Stimulated activated CD4-positive, alpha-beta T cell treated with anti-CD3 and anti-CD28 coated beads, Interleukin-15, amount 100 ng/mL, for 1 hour (primary cell): ENCODE measurements at places on chromosomes 12 and 14.

- DNase-seq, result no peak
These were observed 106.8 kb downstream of the PELI2 start for GRCh38 chr14:56224691-56225681.

GRCh38 chr12:47778881-47779280 lies 5.8 kb downstream of the SLC48A1 start:
- DNase-seq, result no peak

GRCh38 chr14:60064491-60065072 lies 27.1 kb upstream of the PCNX4 start:
- no peak for DNase-seq

GRCh38 chr14:96629082-96629481 lies 126.9 kb downstream of the PAPOLA start:
- DNase-seq, result no peak

DNA sequence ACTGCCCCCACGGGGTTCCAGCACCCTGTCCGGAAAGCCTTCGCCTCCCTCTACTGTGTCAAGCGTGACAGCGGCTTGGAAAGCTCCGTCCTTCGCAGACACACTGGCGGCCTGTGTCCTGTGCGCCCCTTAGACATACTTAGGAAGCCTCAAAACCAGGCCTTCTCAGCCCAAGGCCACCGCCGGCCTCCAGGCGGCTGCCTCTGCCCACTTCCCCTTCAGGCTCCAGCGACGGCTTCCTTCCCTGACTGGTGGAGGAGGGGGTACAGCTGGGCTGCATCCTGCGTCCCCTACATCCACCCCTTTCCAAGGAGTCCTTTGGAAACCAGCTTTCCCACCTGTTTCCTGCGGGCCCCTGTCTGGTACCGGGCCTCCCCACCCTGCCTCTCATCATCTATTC lies 2.5 kb upstream of the CACNA2D4 start:
- no peak for DNase-seq

GRCh38 chr12:122282061-122282460 lies 15.8 kb upstream of the VPS33A start:
- no peak for DNase-seq

DNA sequence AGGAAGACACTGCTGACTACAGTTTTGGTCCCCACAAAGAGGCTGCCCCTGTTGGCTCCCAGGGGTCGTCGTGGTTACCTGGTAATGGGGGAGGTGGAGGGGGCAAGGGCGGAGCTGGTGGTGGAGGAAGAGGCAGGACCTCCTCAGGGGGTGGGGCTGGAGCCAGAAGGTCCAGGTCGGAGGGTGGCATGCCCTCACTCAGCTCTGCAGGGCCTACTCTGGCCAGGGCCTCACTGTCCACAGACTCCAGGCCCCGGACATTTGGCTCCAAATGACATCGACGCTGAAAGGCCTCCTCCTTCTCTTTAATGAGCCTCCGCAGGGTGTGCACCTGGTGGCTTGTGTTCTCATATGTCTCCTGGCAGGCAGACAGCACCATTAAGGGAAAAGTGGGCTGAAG lies 28.5 kb downstream of the PRPF40B start:
- no peak for DNase-seq

DNA sequence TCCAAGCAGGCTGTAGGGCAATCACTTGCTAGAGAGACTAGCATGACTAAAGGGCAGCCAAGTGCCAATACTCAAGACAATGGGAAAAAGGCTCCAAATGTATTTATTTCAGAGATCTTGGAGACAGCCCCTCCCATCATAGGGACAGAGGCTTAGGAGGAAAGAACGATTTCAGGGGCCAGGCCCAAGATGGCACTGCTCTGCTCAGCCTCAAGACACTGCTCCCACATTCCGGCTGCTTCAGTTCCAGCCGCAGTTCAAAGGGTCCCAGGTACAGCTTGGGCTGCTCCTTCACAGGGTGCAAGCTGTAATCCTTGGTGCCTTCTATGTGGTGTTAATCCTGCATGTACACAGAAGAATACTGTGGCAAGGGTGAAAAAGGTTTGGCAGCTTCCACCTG lies 19.4 kb upstream of the OR4K5 start:
- no peak for DNase-seq

- no peak for DNase-seq
These were observed 7.5 kb upstream of the ALDH2 start for GRCh38 chr12:111759271-111759670.

GRCh38 chr12:18992336-18992735 lies 137.2 kb upstream of the PLEKHA5 start:
- no peak for DNase-seq

DNA sequence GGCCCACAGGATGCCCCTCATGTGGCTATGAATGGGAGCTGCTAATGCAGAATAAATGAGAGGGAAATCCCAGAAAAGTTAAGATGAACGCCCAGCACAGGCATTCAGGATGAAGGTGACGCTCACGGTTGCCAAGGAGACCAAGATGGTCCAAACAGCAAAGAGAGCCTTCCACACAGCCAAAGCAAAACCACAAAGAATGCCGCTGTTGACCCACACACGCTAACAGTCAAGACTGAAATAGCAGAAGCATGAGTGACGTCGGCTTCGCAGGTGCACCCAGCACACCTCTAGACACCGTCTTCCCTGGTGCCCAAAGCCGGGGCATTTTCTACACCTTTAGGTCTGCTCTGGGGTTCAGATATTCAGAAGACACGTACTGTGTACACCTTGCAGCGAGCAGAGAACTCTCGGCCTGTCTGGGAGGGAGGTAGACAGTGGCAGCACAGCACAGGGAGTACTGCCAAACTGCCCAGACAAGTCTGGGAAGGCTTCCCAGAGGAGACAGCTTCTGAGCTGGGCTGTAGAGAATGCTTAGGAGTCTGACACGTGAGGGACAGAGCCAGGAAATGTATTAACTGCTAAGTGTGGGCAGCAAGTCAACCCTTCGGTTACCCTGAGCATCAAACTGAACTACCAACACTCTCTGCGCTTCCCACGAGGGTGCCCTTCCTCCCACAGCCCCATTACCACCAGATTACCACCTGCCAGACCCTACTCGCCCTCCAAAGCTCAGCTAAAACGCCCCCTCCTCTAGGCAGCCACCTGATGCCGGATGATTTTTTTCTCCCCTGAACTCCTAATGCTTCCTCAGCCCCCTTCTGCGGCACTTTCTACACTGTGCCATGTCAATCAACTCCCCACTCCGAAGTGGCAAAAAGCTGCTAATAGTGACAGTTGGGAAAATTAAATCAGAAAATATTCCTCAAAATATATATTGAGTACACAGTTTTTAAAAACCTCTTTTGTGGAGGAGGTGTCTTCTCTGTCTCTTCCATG lies 50.1 kb downstream of the CCDC88C start:
- no peak for DNase-seq

DNA sequence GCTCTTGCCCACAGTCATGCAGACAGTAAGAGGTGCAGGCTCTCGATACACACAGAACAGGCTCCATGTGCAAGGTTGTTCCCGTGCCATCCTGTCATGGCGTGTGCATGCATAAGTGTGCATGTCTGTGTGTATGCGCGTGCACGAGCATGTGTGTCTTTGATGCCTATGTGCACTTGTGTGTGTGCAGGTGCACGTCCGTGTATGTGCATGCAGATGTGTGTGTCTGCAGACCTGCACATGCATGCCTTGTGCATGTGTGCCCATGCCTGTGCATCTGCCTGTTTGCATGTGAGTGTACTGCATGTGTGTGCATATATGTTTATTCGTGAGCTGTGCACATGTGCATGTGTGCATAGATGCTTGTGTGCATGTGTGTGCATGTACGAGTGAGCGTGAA lies 309.8 kb downstream of the TMEM121 start:
- DNase-seq, result no peak

- DNase-seq, result no peak
These were observed 111.4 kb downstream of the DICER1 start for GRCh38 chr14:95045836-95046430.

GRCh38 chr12:52871291-52872039 lies 22.7 kb upstream of the KRT78 start:
- DNase-seq, result no peak

DNA sequence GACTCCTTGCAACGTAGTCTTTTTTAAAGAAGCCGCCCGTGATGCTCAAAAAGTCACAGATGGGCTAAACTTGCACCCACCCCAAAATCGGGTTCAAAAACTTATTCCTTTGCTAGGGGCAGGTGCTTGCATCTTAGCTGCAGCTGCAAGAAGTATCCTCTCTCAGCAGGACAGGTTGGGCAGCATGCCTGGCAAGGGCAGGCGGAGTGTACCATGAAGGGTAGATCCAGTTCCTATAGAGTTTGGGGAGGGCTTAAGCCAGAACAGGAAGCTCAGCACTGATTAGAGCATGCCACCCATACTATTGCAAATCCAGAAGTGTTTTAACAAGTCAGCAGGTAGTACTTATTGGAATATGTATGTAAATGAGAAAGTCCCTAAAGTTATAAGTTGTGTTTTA lies 48.7 kb downstream of the CPM start:
- DNase-seq, result no peak

GRCh38 chr14:104955396-104955770 lies 22.8 kb downstream of the AHNAK2 start:
- no peak for DNase-seq

DNA sequence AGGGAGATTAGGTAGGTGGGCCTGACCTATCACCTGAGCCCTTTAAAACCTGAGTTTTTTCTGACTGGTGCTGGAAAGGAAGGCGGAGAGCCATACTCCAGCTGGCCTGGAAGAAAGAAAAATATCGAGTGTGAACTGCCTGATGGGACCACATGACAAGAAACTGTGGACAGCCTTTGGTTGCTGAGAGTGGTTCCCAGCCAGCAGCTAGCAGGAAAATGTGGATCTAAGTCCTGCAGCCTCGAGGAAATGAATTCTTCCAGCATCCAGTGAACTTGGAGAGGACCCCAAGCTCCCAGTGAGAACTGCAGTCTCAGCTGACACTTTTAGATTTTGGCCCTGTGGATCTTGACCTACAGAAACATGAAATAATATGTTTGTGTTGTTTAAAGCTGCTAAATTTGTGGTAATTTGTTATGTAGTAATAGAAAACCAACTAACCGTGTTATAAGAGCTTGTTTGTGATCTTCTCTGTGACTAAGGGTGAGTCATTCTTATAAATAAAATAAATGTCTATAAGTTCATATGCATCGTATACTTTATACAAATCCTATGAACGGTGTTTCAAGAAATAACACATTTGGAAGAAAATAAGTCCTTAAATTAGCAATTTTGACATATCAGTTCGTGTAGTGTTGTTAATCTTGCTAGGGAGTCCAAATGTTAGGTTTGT lies 359.6 kb downstream of the BMP4 start:
- no peak for DNase-seq

DNA sequence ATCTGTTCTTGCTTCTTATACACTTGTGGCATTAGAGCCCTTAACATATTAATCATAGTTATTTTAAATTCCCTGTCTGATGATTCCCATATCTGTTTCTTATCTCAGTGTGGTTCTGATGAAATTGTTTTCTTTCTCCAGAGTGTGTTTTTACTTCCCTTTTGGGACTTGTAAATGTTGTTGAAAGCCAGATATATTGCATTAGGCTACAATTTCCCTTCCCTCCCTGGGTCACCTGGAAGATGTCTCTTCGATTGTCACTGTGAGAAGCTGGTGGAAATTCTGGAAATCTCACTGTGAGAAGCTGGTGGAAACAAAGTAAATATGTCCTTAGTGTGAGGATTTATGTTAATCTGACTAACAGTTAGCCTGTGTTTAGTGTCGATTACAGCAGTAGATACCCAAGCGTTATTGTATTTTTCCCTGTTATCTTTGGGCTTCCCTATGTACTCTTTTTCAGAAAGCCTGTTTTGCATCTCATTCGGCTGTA lies 717.3 kb downstream of the TRHDE start:
- DNase-seq, result no peak

- DNase-seq, result peak; percentile 25
These were observed at the start of gene ABHD4 for GRCh38 chr14:22598099-22598895. Gene ABHD4, plus strand, starts transcription at chr14:22598300. Its CDS starts 7 bp downstream, at chr14:22598307.

- DNase-seq, result no peak
These were observed 76.7 kb upstream of the SLC8A3 start for GRCh38 chr14:70265422-70265821.

DNA sequence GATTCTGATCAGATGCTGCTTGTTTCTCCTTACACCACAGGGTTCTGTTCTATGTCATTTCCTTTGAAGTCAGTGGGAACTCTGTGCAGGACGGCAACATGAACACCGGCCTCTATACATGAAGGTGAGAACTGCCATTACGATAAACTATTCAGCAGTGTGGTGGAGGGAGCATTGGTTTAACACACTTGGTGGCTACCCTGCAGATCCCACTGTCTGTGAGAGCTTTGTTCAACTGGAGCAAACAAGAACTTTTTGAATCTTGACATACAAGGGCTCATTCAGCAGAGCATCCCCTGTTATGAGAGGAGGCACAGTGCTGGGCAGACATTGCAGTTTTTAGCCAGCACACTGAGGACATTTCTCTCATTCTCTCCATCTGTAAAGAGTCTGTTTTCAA lies 10.7 kb upstream of the FRS2 start:
- no peak for DNase-seq

- DNase-seq, result no peak
These were observed 329.2 kb downstream of the PCNX1 start for GRCh38 chr14:71236487-71236886.

DNA sequence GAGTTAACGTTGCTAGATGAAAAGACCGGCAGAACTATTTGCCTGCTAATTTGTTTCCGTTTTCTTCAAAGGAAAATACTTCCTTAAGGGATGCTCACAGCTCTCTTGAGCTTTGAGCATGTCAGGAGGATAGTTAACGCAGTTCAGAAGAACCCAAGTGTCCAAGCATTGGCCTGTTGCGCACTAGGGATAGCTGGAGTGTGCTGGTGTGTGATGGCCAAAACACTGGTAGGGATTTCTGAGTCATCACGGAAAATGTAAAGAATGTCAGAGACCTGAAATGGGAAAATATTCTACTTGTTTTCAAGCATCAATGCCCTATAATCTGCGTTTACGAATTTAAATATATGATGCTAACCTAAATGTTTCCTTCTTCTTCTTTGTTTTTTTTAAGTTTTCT lies 97.8 kb downstream of the VRK1 start:
- DNase-seq, result no peak

GRCh38 chr12:48003226-48004052 lies 837 bp downstream of the COL2A1 start:
- no peak for DNase-seq

- DNase-seq, result no peak
These were observed 444.1 kb downstream of the IPO8 start for GRCh38 chr12:30251546-30251945.

DNA sequence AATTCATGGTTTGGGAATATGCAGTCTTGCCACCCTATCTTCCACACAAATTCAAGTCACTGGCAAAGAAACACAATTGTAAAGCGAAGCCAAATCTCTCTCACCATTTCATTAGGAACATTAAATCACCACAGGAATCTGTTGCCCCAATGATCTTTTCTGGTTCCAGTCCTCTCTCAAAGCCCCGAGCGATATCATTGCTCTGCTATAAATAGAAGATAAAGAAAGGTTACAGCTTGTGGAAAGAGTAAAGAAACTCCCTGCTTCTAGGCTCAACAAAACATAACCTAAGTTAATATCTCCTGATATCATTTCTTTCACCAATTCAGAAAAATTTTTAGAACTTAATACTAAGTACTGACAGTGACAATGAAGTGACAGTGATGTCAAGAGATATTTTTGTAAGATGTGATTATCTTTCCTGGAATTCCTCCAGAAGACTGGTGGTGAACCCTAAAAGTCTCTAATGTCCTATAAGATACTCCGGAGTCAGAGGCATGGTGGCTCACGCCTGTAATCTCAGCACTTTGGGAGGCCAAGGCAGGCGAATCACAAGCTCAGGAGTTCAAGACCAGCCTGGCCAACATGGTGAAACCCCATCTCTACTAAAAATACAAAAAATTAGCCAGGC lies 33.8 kb downstream of the CBX5 start:
- no peak for DNase-seq
